ENCODE measurements at places on chromosomes 12 and 14.
A peak's percentile ranks its signal among the peaks of the same experiment; 100 is the strongest.

DNA sequence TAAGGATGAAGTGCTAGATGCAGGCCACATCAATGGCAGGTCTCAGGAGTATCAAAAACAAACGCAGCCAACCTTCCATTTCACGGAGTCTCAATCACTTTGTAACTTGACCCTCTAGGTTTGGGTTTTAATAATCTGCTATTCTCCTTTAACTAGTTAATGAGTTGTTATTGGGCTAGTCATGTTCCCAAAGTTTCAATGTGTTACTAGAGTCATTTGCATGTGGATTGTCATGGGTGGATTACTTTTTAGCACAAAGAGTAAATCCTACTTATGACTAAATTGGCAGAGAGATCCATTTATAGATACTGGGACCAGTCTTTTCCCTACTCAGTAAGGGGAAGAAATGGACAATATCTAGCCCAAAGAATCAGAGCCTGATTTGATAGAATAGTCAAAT, 151.0 kb downstream of the BCAT1 start:
- no peak for DNase-seq

DNA sequence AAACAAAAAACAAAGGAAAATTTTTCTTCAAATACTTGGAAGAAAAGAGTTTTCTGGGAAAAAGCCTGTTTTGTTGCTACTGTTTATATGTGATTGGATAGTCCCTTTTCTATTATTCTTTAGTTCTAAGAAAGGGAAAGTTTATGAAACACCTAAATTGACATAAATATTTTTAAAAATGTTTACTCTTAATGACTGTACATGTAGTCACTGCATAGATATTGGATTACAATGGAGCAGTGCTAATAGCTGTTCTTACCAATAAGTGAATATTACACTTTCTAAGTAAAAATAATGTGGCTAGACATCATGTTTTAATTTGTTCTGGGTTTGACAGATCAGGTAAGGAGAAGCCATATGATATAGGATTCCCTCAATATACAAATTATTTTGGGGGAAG, 352.7 kb upstream of the DIO2 start:
- no peak for DNase-seq

- DNase-seq, result no peak
Measured at GRCh38 chr12:132205271-132206045, 61.2 kb downstream of the NOC4L start.

DNA sequence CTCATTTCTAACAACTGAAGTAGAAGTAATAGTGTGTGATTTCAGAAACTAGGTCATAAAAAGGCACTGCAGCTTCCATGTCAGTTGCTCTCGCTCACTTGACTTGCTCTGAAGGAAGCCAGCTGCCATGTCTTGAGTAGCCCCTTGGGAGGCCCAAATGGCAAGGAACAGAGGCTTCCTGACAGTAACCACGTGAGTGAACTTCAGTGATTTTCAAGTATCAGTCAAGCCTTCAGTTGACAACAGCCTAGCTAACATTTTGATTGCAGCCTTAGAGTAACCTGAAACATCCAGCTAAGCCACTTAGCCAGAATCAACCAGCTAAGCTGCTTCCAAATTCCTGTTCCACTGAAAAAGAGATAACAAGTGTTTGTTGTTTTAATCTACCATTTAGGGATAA, 26.7 kb downstream of the TOGARAM1 start:
- DNase-seq, result no peak

DNA sequence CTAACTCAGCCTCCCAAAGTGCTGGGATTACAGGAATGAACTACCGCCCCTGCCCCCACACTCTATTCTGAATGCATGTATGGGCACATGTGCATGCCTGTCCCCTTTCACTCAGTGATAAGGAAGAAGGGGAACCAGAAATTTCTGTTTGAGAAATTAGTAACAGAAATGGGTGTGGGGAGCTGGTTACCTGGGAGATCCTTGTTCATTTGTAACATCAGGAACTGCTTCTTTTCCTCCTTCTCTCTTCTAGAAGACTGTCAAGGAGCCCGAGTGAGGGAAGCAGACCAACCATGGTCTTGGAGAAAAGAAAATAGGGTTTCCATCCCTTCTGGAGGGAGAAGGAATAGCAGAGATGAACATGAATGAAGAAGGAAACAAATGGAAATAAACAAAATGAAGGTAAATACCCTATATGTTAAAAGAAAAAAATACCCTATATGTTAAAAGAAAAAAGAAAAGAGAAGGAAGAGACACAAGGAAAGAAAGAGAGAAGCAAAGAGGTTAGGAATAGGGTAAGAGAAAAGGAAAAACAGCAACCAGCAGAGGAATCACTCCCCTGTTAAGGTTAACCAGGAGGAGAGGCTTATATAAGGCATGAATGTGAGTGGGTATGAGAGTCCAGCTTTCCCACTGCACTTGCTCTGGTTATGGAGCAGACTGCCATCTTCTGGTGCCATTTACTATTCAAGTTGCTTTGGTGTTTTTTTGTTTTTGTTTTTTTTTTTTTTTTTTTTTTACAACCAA, 3.3 kb downstream of the PPP1R3E start:
- no peak for DNase-seq

DNA sequence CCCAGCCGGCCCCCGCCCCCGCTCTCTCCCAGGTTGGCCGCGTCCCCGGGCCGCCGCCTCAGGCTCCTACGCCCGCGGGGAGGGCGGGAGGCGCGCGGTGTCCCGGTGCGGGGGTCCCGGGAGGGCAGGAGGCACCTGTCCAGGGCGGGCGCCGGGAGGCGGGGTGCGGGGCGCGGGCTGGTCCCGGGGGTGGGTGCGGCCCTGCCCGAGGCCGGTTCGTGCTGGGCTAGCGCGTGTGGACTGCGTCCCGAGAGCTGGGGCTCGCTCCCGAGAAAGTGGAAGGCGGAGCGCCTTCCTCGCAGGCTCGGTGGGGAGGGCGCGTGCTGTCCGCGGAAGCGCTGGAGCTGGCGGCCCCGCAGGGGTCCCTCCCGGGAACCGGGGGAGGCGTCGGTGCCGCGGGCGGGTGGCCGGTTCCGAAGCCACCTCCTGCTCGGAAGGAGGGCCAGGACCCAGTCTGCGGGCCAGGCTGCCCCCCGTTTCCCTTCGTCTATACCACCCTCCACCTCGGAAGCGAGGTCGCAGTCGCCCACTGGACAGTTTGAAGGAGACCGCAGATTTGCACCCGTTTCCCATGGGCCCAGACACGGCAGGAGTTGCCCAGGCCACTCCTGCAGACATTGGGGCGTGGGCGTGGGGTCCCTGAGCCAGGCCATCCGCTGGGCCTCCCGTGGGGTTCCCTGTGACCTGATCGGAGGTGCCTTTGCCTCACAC, 636 bp downstream of the ZFYVE21 start:
- peak; percentile 45 for DNase-seq

Measured in germinal center (tissue), 1 donor.